ENCODE measurements at places on chromosomes 4 and X. TPM values are rescaled to one million over a fixed set of nuclear protein-coding genes. Genes with fewer than 3 reads are reported as not detected.

Gene TLR7
- not detected for total RNA-seq

Gene DGAT2L6
- total RNA-seq, result not detected

Gene NMU
- total RNA-seq, result 13.2 TPM

Gene EXOC1L
- total RNA-seq, result not detected

Gene ZNF711
- 21.7 TPM for total RNA-seq
